ENCODE measurements at places on chromosomes 13 and 19. TPM values are rescaled to one million over a fixed set of nuclear protein-coding genes. Genes with fewer than 3 reads are reported as not detected.

DNA sequence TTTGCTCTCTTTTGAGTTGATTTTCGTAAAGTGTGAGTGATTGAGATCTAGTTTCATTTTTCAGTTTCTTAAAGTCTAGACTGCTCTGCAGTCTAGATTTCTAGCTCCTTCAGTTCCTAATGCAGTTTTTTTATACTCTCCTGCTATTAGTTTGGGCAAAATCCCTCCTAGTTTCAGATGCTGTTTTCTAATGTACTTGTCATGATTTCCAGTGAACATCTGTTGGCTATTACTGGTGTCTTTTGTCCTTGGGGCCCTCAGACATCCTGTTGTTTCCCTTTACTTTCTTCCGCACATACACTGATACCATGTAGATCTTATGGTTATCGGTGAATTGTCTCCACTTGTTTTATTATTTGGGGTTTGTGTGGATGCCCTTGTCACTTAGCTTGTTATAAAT lies 292.1 kb downstream of the TDRD3 start:
- H3K4me1 ChIP-seq: peaks cover 4% of the 10 kb centered on the region
- no peak overlapping the region for H3K4me3 ChIP-seq
- no peaks in the 10 kb centered on the region for H3K27me3 ChIP-seq
- no peak for DNase-seq
- H3K27ac ChIP-seq: no peak overlapping the region

- peak; percentile 69 for DNase-seq
- H3K36me3 ChIP-seq: peaks cover 4% of the 10 kb centered on the region
- peak overlapping the region; percentile 93 for H3K27ac ChIP-seq
- H3K27me3 ChIP-seq: no peaks in the 10 kb centered on the region
- H3K4me3 ChIP-seq: peak overlapping the region; percentile 82
Measured at GRCh38 chr19:48635263-48635965, 1.8 kb downstream of the DBP start.

DNA sequence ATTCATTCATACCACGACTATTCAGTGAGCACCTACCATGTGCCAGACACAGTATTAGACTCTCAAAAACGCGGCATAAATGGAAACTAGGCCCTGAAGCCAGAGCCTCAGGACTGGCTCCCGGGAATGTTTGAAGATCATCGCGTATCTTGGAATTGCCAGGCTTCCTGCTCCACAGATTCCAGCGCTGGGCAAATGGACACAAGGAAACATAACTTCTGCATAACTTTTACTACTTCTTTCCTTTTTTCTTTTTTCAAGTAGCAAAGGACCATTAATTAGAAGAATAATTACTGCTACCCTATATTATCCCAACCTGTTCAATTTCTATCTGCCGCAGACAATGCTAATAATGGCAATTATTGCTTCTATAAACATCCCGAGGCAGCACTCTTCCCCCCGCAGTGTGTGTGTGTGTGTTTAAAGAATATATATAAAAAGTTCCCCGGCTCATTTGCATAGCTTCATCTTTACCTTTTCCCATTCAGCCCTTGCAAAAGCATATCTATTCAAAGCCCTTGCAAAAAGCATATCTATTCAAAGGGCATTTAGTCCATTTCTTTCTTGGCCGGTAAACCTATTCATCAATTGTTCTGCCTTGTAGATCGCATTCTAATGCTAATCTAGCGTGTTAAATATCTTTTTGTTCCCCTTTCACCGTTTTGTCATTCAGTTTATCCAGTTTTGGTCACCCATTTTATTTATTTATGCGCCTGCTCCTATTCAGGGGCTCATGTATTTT lies 6.1 kb downstream of the SOX21 start:
- peaks cover 27% of the 10 kb centered on the region for H3K4me1 ChIP-seq
- H3K27ac ChIP-seq: no peak overlapping the region
- DNase-seq: no peak
- H3K36me3 ChIP-seq: peaks cover 5% of the 10 kb centered on the region
- H3K4me3 ChIP-seq: no peak overlapping the region
- H3K27me3 ChIP-seq: peaks cover 85% of the 10 kb centered on the region

- no peaks in the 10 kb centered on the region for H3K36me3 ChIP-seq
- no peak for DNase-seq
- no peak overlapping the region for H3K4me3 ChIP-seq
- peaks cover 6% of the 10 kb centered on the region for H3K27me3 ChIP-seq
- no peaks in the 10 kb centered on the region for H3K4me1 ChIP-seq
Measured at GRCh38 chr19:5308451-5309437, 31.9 kb downstream of the PTPRS start.

- peak overlapping the region; percentile 27 for H3K27ac ChIP-seq
- peak overlapping the region; percentile 69 for H3K4me3 ChIP-seq
- peak; percentile 7 for DNase-seq
- no peaks in the 10 kb centered on the region for H3K36me3 ChIP-seq
- peaks cover 10% of the 10 kb centered on the region for H3K4me1 ChIP-seq
- H3K27me3 ChIP-seq: peaks cover 20% of the 10 kb centered on the region
Measured at GRCh38 chr13:74574964-74575728, 440.9 kb upstream of the KLF12 start.

The GFY gene
- total RNA-seq: not detected

Data from activated naive CD4-positive, alpha-beta T cell treated with anti-CD3 and anti-CD28 coated beads for 36 hours (primary cell).